ENCODE measurements at places on chromosomes 5 and 9.
A peak's percentile ranks its signal among the peaks of the same experiment; 100 is the strongest.

GRCh38 chr5:15993334-15993733 is 186.3 kb downstream of the MARCHF11 start:
- DNase-seq: no peak

DNA sequence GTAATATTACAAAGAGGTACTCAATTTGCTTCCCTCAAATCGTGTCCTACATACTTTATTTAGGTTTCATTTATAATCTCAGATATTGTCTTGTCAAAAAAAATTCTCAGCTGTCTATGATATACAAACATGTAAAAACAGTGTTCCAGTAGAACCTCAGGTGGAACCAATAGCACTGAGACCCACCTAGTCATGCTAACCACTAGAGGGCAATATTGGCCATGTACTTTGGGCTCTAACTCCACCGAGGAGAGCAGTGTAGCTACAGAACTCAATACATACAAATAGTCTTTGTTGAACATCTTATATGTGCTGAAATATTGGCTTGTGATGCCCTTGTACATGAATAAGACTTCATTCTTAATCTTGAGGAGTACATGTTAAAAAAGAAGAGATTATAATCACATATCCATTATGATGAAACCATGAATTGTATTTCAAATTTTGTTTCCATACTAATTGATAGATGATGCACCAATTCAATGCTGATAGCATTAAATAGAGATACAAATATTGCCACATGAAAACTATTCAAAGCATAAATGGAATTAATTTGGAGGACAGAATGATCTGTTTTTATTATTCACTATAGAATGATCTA is 71.2 kb upstream of the CNTLN start:
- DNase-seq: peak; percentile 21

GRCh38 chr5:61098251-61098995 is 63.8 kb downstream of the SMIM15 start:
- DNase-seq: no peak

DNA sequence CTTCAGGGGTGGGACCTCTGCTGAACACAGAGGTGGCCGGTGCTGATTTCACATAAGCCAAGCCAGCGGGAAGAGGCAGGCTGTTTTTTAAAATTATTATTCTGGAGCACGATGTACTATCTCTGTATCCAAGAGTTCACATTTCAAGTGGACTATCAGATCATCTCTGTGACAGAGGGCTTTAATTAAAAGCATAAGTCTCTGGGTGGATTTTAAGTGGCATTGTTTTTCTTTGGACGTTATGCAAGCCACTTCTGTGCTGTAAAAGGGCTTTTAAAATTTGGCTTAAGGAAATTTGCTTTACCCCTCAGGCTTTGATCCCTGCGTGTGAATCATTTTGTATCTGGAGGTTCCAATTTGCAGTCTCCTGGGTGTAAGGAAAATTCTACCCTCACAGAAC is 124.7 kb downstream of the PALM2AKAP2 start:
- DNase-seq: no peak

GRCh38 chr9:90445391-90445790 is 197.2 kb downstream of the DIRAS2 start:
- no peak for DNase-seq
